Fibroblast of villous mesenchyme (primary cell): ENCODE measurements at places on chromosomes 3 and 15. TPM values are rescaled to one million over a fixed set of nuclear protein-coding genes. Genes with fewer than 3 reads are reported as not detected.

GRCh38 chr3:94904156-94904674 is 841.4 kb downstream of the NSUN3 start:
- DNase-seq, result no peak

DNA sequence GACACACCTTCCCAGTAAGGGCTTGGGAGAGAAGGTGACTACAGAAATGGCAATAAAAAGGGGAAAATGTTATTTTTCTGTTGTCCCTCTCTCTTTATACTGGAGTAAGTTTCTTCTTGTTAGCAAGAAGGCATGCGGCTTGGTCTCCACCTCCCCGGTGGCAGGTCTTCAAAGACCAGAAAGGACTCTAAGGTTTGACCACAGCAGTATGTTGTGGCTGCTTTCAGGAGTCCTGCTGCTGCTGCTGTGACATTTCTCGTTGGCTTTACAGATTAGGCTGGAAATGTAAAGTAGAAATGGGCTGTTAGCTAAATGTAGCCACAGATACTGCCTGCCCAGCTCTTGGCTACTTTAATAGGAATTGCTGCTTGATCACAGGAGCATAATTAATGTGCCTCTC is 175.8 kb upstream of the ZBTB20 start:
- DNase-seq, result no peak

DNA sequence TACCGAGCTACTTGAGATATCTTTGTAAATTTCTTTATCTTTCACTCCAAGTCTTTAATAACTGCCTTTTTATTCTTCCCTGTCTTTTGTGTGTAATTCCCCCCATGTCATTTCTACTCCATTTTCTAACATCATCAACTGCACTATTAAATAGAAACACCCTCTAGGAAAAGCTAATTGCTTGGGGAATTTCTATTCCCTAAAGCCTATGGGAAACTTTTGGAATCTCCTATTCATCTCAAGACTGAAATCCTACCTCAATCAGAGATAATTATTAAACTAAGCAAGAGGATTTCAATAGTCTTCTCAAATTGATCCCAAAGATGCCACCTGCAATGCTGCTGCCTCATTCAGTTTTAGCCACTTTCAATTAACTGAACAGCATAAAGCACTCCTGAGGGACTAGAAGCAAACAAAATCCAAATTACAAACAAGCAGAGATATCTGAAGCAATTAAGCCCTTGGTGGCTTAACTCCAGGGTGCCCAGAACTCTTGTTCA is 598.7 kb downstream of the IGSF11 start:
- no peak for DNase-seq

GRCh38 chr3:184164648-184165330 is 9.6 kb downstream of the DVL3 start:
- no peak for DNase-seq

- no peak for DNase-seq
Measured at GRCh38 chr3:192881159-192881786, 36.4 kb downstream of the MB21D2 start.

GRCh38 chr3:126321490-126321889 is 35.7 kb downstream of the KLF15 start:
- DNase-seq, result no peak

DNA sequence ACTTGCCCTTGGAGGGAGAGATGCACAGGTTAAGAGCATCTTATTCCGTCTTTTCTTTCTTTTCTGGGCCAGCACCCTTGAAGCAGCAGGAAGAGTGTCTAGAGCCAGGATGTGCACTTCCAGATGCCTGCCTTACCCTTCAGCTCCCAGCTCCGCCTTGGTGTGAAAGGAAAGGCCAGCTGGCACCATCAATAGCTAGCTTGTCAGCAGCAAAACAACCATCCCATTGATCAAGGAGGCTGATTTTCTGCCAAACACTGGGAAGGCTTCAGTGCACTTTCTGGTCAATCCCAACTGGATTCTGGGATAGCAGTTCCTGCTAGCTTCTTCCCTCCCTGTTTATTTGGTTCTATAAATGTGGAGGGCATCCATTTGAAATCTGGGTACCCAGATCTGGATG is 110.9 kb upstream of the GALNT15 start:
- DNase-seq, result no peak

GRCh38 chr15:76983590-76984375 is 11.1 kb upstream of the PSTPIP1 start:
- no peak for DNase-seq

- no peak for DNase-seq
Measured at GRCh38 chr3:79985816-79986215, 218.0 kb upstream of the ROBO1 start.

DNA sequence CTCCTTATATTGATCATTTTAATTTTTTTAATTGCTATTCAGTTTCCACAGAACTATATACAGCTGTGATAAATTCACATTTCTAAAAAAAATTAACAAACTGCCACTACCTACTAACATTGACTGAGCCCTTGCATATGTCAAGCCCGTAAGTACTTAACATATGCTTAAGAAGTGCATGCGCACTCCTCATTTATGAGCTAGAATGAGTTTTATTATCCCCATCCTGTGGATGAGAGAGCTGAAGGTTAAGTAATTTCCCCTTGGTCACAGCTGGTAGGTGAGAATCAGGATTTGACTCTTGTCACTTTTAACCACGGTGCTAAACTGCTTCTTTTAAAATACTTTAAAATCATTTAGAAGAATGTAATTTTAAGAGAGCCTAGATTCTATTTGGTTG is 25.9 kb downstream of the CXCR6 start:
- DNase-seq, result no peak

DNA sequence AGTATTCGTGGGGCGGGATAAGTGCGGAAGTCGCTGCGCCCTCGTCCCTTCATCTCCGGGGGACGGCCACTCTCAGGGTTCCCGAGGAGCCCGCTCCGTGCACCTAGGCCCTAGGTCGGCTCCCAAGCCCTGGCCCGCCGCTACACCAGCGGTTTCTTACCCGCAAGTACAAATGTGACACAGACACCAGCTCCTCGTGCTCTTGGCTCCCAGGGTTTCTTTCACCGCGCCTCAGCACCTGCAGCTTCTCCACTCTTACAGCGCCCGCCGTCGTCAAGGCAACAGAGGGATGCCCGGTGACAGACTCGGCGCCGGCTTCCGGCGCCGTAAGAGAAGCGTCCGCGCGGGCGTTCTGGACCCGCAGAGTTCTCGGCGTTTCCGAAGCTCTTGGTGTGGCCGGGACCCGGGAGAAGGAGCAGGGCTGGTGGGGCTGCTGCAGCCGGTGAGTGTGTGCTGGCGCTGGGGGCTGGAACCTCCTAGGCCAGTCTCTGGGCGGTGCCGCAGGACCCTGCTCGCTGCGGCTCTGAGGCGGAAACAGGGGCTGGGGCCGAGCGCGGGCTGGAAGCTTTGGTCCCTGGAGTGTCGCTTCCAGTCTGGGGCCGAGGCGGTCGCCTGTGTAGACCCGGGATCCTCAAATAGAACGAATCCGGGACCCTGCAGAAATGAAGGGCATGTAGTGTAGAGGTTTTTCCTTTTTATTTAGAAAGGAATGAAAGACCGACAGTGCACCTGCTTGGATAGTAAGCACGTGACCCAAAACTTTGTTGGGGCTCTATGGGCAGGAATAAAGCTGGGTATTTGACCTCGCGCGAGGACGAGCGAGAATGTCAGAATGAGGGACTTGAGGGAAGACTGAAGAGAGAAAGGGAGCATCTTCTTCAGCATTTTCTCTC is 155.4 kb upstream of the GOLGA6L4 start:
- peak; percentile 10 for DNase-seq

DNA sequence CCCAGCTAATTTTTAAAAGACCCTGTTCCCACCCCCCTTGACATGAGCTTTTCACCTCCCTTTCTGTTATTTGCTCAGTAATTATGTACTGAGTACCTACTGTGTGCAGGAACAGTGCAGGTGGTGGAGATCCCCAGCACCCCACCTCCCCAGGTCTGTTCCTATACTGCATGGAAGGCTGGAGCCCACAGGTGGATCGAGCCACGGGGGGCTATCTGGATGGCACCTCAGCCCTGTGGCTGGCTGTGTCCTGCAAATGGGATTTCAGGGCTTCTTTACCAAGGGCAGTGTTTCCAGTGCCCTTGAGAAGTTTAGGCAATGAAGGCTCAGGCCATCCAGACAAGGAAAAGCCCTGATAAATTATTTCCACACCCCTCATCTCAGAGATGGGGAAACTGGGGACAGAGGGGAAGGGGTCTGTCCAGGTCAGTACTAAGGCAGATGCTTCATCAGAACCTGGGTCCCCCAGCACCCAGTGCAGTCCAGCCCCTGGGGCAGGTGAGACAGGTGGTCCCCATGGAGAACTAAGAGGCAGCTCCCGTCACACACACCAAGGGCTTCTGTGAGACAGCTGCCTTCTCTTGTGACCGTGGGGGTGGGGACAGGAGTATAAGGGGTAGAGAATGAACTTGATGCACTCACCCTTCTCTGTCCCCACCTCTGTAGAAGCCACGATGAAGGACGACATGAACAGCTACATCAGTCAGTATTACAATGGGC is 109.6 kb downstream of the ETFA start:
- DNase-seq, result no peak

DNA sequence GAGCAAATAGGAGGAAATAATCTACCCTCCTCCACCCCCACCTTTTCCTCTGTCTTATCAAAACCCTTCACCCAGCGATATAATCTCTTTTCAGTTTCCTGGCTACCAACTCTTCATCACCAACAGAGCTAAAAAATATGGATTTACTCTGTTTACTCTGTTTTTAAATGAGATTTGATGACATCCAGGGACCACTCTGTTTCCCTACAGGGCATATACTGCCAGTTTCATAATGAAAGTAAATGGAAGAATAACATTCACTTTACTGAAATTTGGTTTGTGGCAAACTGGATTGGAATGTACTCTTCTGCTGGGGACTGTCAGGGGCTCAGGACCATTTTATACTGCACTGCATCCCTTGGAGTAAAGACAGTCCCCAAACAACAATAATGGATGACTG is 80.1 kb upstream of the PTX3 start:
- no peak for DNase-seq

- no peak for DNase-seq
Measured at GRCh38 chr15:92120094-92120795, 266.7 kb downstream of the SLCO3A1 start.

GRCh38 chr3:139547666-139548065 is 8.1 kb upstream of the RBP1 start:
- no peak for DNase-seq

DNA sequence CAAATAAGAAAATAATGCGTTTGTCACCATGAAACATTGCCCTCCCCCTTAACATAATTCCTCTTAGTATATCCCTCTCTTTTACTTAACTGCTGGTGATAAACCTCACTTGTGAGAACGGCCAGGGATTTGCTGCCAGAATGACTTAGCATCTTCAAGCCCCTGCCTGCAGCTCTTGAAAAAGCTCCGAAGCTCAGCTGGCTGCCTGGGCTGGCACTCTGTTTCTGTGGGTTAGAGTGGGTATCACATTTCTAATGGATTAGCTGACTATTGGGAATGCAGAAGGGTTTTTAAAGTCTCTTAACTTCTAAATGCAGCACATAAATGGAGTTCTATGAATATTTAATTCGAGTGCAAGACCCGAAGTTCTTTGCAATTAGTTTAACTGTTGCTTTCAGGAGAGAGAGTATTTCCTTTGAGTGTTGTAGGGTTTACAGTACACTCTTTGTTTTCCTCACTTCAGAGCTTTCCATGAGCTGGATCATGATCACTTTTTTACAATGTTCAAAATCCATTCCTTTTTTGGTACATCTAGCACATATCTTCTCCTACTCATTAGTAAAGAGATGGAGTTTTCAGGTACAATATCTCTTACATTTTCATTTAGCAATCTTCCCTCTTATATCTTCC is 124.7 kb upstream of the RBMS3 start:
- DNase-seq, result no peak

DNA sequence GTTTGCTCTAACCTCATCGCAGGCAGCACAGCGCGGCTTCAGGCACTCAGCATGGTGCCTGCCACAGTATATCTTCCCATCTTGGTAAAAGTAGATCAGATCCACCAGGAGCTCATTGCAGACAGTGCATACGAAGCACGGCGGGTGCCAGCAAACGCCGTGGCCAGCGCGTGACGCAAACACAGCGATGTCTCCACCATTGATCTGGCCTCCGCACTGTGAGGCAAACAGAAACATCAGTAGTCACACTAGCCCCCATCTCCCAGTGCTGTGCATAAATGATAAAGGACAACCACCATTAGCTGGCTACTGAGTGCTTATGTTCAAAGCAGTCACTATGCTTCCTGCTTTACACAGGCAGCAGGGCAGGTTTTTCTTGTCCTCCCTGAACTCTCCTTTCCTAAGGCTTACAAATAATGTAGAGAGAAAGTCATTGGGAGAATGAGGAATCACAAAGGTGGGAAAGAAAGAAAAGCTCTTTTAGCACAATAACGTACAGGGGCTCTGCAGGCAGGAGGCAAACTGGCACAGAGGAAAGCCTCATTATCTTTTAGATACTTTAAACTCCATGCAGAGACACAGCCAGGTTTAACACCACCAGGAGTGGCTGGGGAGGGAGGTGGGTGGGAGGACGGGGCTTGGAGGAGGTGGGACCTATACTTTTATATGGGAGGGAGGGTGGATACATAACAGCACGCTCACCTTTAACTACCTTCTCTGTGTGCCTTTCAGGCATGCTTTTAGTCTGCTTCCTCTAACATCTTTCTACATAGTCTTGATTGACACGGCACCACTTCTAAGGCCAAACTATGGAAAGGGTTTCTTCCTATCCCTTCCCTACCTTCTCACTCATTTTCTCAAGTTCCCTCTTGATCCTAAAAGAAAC is 67.9 kb downstream of the PRICKLE2 start:
- no peak for DNase-seq

DNA sequence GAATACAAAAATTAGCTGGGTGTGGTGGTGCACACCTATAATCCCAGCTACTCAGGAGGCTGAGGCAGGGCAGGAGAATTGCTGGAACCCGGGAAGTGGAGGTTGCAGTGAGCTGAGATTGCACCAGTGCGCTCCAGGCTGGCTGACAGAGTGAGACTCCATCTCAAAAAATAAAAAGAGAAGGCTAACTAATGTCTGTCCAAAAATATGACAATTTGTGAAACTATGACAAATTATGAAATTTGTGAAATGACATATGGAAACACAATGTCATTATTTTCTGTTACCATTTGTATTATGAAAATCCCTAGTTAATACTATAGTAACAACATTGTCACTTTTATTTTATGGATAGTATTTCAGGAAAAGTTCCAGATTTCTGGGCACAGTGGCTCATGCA is 1306.3 kb upstream of the EPHA6 start:
- DNase-seq, result no peak

GRCh38 chr15:59456114-59456513 is 18.1 kb downstream of the FAM81A start:
- no peak for DNase-seq

- DNase-seq, result no peak
Measured at GRCh38 chr3:22922317-22922716, 280.8 kb upstream of the UBE2E2 start.

C3orf20 gene
- total RNA-seq, result under 0.01 TPM in 1 of 2 replicates, not detected in the other

VGLL3 gene
- total RNA-seq, result 102 and 223 TPM in 2 replicates

SPTSSB gene
- not detected in 2 replicates for total RNA-seq

TMEM108 gene
- under 0.01 and 0.32 TPM in 2 replicates for total RNA-seq

TMEM212 gene
- total RNA-seq, result not detected in 2 replicates

SLC12A8 gene
- 33.2 and 37.6 TPM in 2 replicates for total RNA-seq

SNURF gene
- 11.3 and 12.1 TPM in 2 replicates for total RNA-seq

CKMT1B gene
- not detected in 2 replicates for total RNA-seq

ARRDC4 gene
- total RNA-seq, result 11.7 and 18.4 TPM in 2 replicates

RASL12 gene
- total RNA-seq, result under 0.01 and 2.9 TPM in 2 replicates

EIF4E3 gene
- 0.43 and 0.64 TPM in 2 replicates for total RNA-seq
